ENCODE measurements at places on chromosomes 6 and 20. TPM values are rescaled to one million over a fixed set of nuclear protein-coding genes. Genes with fewer than 3 reads are reported as not detected.

MAP7 gene
- 19.7 TPM for total RNA-seq

JAG1 gene
- 41.2 TPM for total RNA-seq

SLC13A3 gene
- total RNA-seq = 3.4 TPM

ARMH2 gene
- not detected for total RNA-seq

LCA5 gene
- total RNA-seq = 7.8 TPM

RBPJL gene
- total RNA-seq = 837 TPM

HIVEP1 gene
- 12.5 TPM for total RNA-seq

MCHR2 gene
- total RNA-seq = not detected

MCCD1 gene
- total RNA-seq = not detected

VPS16 gene
- total RNA-seq = 25.4 TPM

WFDC2 gene
- total RNA-seq = 3.0 TPM

EYA4 gene
- total RNA-seq = 0.26 TPM

TMEM170B gene
- 3.6 TPM for total RNA-seq

LPIN3 gene
- total RNA-seq = 11.9 TPM

MYB gene
- not detected for total RNA-seq

ACTL10 gene
- 4.0 TPM for total RNA-seq

AVP gene
- not detected for total RNA-seq

RNF39 gene
- not detected for total RNA-seq

ATXN1 gene
- 24.6 TPM for total RNA-seq

ZC2HC1B gene
- not detected for total RNA-seq

Measured in body of pancreas (tissue), 4 donors.